Activated naive CD8-positive, alpha-beta T cell treated with anti-CD3 and anti-CD28 coated beads for 36 hours (primary cell): ENCODE measurements at places on chromosomes 1 and 21. TPM values are rescaled to one million over a fixed set of nuclear protein-coding genes. Genes with fewer than 3 reads are reported as not detected.
A peak's percentile ranks its signal among the peaks of the same experiment; 100 is the strongest.

Gene DISC1
- total RNA-seq = 2.0 TPM

DNA sequence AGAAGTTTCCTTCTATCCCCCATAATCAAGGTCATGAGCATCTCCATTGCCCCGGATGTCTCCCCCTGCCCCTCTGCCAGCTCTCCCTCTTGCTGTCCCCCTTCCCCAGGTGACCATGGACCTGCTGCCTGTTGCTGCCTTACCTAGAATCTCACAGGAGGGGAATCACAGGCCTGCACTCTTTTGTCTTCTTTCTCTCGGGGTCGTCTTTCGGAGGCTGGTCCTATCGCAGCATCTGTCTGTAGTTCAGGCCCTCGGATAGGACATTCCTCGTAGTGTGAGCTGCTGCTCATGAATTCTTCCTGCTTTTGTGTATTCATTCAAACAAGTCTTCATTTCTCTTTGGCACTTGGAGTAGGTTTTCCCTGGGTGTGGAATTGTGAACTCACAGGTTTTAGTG lies 39.9 kb upstream of the ACTRT2 start:
- DNase-seq = no peak

GRCh38 chr1:25795211-25795610 lies 4.8 kb upstream of the SELENON start:
- no peak for DNase-seq

- no peak for DNase-seq
Measured at GRCh38 chr21:29018540-29018939, 609 bp downstream of the RWDD2B start.

DNA sequence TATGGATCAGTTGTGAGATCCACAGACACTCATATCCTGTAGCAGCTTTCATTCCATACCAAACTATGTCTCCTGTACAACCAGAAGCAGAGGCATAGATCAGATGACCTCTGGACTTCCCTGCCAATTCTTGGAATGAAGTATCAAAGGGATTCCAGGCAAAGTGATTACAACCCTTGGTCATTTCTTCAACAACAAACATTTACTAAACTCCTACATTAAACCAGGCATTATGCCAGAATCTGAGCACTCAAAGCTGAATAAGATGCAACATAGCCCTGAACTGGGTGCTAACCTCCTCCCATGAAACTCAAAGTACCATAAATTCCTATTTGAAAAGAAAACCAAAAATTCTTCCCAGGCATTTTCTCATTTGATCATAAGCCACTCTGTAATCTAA lies 121.2 kb upstream of the SGIP1 start:
- DNase-seq = no peak

- DNase-seq = no peak
Measured at GRCh38 chr1:240526312-240526711, 85.6 kb downstream of the GREM2 start.

Gene KRTAP20-2
- total RNA-seq = not detected

DNA sequence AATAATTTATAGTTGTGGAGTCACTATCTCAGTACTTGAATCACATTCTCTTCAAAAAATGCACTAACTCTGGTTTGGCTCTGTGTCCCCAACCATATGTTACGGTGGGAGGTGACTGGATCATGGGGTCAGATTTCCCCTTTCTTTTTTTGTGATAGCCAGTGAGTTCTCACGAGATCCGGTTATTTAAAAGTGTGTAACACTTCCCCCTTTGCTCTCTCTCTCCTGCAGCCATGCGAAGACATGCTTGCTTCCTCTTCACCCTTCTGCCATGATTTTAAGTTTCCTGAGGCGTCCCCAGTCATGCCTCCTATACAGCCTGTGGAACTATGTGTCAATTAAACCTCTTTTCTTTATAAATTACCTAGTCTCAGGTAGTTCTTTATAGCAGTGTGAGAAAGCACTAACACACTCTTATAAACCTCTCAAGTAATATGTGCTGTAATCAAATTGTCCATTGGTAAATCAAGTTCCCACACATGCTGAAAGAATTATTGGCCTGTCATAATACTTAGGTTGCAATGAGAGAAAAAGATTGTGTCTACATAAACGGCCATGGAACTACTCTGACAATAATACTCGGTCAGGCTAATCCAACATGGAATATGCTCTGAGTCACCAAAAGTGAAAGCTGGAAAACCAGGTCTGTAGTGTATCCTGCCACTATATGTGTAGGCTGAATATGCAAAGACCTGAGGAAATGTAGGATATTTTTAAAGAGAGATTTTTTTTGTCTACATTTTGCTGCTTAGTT lies 107.5 kb downstream of the SLC44A5 start:
- no peak for DNase-seq

DNA sequence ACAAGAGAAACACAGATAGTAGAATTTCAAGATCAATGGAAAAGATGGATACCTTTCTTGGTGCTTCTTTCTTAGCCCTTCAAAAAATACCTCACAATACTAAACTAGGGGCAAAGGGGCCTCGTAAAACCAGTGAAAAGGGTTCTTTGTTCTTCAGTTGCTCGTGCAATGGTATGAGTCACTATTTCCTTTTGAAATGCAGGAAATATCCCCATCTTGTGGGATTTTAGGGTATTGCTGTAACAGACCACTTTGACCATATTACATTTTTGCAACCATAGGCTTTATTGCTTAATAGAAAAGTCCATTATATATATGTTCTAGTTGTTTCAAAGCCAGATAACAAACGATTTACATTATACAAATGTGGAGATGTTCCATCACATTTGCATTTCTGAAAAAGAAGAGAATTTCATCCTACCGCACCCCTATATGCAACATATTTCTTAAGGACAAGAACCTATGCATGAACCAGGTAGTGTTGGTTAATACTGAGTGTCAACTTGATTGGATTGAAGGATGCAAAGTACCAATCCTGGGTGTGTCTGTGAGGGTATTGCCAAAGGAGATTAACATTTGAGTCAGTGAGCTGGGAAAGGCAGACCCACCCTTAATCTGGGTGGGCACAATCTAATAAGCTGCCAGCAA lies 88.6 kb upstream of the PKN2 start:
- no peak for DNase-seq

GRCh38 chr21:43190951-43191350 lies 22.1 kb downstream of the CRYAA start:
- DNase-seq = no peak

- no peak for DNase-seq
Measured at GRCh38 chr1:89685461-89685860, 52.5 kb downstream of the LRRC8C start.

GRCh38 chr21:22575165-22575584 lies 1577.0 kb downstream of the NCAM2 start:
- no peak for DNase-seq

GRCh38 chr1:8516793-8517556 lies 199.1 kb downstream of the SLC45A1 start:
- DNase-seq = peak; percentile 30

DNA sequence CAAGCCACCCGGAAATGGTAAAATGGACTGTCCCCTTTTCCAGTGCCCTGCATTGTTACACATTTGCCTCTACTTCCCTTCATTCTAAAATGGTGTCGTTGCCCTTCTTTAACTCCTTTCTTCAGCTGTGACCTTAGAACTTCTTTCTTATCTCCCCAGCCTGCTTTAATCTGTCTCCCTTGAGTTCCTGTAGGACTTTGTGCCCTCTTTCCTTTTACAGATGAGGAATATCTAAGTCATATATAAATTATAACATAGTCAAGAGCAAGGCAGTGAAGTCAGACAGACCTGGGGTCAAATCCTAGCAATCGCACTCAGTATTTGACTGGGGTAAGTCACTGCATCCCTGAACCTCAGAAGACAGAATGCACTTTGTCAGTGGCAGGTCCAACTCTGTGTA lies 31.4 kb upstream of the TMEM222 start:
- no peak for DNase-seq

- DNase-seq = no peak
Measured at GRCh38 chr21:23223882-23224281, 2225.7 kb downstream of the NCAM2 start.

DNA sequence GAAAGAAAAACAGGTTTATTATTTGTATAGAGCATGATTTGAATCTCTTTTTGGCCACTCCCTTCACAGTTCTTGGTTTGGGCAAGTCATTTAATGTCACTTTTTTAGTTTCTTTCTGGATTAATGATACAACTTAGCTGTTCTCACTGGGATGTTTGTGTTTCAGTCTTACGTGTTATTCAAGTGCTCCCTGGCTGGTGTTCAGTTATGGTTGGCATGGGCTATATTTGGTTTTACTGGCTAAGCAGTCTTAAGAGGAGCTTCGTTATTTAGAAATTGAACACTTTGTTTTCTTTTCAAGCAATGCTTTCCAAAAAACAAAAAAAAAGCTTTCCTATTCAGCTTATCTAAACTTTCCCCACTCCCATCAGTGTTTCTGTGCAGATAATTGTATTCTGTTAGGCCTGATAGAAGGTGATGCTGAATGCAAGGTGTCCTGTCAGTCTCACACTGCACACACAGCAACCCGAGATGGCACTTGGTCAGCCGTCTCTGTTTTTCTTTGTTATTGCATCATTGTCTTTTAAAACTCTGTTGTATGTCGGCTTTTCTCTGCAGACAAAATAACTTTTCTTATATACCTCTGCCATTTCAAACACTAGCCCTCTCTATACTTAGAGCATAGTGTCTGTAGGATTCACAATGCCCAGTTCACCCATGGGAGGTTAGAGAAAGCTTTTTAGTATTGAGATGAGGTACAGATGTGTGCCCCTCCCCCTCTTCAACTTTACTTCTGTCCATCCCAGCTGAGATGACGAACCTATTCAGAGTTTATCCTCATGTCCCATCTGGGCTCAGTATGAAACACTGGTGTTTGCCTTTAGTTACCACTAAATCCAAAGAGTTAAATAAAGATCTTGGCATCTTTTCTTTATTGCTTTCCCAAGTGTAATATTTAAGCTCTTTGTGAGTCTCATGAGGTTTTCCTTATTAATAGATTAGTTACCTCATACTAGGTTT lies 80.2 kb downstream of the VPS13D start:
- no peak for DNase-seq

Gene HSF2BP
- 1.2 TPM for total RNA-seq

GRCh38 chr21:39221997-39222486 lies 38.8 kb upstream of the PSMG1 start:
- no peak for DNase-seq

DNA sequence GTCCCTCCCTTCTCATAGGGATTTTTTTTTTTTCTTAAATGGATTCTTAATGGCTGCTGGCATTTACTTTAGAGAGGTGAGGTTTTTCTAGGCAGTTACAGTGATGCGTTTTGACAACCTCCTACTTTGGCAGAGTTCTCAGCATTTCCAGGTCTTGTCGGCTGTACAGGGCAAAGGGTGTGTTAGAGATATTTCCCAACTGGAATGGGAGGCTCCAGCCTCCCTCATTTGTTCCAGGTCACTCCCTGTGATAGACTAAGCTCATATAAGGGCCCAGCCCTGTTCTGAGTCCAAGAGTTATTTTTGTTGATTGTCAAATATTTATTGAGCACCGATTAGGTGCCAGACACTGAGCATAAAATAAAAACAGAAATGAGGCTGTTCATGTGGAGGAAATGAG lies 7.6 kb upstream of the XKR8 start:
- DNase-seq = no peak

- no peak for DNase-seq
Measured at GRCh38 chr1:228394571-228395394, 11.9 kb downstream of the TRIM11 start.

GRCh38 chr1:18962121-18962721 lies 5.7 kb upstream of the IFFO2 start:
- no peak for DNase-seq

Gene HES3
- not detected for total RNA-seq

DNA sequence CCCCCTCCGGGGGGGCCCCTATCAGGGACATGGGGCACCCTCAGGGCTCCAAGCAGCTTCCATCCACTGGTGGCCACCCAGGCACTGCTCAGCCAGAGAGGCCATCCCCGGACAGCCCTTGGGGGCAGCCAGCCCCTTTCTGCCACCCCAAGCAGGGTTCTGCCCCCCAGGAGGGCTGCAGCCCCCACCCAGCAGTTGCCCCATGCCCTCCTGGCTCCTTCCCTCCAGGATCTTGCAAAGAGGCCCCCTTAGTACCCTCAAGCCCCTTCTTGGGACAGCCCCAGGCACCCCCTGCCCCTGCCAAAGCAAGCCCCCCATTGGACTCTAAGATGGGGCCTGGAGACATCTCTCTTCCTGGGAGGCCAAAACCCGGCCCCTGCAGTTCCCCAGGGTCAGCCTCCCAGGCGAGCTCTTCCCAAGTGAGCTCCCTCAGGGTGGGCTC lies 34.9 kb downstream of the TRIM11 start:
- DNase-seq = no peak

DNA sequence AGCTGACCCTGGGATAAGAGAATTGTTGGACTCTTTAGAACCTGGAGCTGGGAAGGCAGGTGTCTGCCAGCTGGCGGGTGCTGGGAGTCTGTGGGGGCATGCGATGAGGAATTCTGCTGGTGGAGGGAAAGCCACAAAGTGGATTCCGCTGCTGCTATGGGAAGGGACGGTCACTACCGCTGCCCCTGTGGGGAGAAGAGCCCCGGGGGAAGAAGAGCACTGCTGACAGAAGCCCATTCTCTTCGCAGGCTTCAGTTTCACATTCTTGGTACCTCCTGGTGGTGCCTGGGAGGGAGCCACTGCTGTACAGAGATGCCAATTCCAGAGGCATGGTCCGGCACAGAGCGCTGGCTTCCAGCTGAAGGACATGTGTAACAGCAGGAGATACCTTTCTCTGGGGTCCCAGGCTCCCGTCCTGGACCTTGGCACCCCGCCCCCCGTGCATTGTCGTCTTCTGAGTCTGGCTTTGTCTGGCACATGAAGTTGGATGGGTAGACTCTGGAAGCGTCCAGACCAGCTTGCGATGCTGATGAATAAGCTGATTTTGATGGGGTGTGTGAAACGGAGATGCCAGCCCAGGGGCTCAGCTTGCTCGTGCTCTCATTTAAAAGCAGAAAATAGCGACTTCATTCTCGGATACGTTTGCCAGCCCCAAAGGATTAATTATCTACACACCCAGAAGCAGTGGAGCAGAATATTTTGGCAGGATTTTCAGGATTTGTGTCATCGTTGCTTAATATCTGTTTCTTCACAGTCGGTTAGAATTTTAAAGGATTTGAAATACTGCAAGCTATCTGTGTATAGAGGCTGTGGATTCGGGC lies 13.2 kb downstream of the PDXK start:
- DNase-seq = no peak

Gene KPRP
- not detected for total RNA-seq

DNA sequence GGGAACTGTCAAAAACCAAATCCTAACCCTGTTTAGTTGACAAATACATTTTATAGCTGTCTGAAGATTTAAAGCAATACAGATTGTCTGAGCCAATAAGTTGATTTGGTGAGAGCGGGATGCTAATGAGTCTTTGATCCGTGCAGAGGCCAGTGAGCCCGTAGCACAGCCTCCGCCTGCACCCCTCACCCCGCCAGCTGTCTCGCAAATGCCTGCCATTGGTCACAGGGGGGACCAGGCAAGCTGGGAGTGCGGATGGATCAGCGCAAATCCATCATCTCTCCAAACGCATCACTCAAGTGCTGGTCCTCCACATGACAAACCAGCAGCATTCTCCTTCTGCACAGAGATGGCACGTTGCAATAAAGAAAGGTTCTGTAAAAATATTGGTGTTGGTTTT lies 51.0 kb downstream of the ZBTB18 start:
- no peak for DNase-seq

Gene CFHR1
- not detected for total RNA-seq
